ENCODE measurements at places on chromosomes 3 and 15.

DNA sequence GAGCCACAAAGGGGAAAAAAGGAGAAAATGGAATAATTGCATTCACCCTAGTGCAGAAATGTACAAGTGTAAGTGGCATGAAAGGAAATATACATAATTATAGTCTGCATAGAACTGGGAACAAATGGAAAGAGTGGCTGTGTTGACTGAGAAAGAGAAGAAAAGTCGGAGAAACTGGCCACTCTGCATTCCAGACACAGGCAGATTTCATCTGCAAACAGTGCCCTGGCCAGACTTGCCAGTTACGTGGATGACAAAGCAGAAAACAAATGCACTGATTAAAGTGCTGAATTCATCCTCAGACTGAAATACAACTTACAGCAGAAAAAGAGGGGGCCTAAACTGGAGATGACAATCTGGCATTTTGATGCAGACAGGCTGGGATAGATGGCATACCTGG, 129.8 kb downstream of the FGF12 start:
- DNase-seq = no peak

GRCh38 chr3:10557781-10558373, 52.5 kb upstream of the ATP2B2 start:
- DNase-seq = no peak

DNA sequence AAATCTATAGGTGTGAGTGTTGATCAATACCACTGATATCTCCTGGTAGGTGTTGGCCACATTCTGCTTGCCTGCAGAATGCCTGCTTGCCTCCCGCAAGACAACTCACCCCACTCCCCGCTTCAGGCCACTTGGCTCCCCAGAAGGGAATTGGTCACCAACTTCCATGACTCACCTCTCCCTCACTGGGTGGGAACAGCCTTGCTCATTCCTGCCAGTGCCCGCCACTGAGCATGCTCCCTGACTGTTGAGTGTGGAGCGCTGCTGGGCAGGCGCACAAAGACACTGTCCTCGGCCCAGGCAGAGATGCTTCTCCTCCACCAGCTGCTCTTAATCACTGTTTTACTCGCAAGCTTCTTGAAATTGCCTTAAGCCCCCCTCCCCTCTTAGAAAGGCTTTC, 57.3 kb upstream of the PPP2R3A start:
- DNase-seq = no peak

DNA sequence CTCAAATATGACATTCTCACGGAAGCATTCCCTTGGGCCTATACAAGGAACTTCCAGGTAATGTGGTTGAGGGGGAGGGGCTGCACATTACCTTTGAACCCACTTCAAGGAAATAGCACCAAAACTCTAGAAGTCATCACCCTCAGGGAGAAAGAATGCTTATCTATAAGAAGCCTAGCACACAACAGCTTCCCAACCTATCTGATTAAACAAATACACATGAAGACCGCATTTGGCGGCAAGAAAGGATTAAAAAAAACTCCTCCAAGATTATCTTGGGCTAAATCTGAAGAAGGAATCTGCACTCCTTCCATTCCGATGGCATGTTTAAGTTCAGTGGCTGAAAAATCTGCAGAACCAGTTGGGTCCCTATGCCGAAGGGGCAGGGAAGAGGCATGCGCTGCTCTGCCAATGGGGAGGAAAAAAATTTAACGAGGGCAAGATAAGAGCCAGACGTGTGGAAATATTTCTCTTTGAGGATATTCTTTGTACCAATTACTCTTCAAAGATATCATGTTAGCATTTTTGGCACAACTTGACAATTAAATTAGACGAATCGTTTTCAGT, 82.0 kb upstream of the WNT5A start:
- no peak for DNase-seq

- no peak for DNase-seq
Observed at GRCh38 chr3:29694331-29694730, 413.5 kb downstream of the RBMS3 start.

DNA sequence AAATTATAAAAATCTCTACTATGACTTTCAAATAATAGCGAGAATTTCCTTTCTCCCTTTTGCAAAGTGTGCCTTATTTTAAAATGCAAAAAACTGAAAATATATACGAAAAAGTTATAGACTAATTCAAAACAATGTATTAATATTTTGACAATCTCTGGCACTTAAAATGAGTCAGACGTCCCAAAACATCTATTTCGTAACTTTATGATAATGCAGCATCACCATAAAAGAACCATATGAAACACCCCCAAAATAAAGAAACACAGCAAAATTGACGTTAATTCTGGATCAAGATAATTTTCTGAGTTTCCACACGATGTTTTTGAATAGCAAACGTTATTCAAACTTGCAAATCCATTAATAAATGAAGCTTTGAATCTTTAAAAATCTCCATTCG, 1.0 kb downstream of the COPS2 start:
- DNase-seq = no peak

All from transverse colon (tissue), 4 donors.